ENCODE measurements at places on chromosomes 3 and 15.

- no peak for DNase-seq
These were observed 134.3 kb upstream of the LRRN1 start for GRCh38 chr3:3664935-3665334.

DNA sequence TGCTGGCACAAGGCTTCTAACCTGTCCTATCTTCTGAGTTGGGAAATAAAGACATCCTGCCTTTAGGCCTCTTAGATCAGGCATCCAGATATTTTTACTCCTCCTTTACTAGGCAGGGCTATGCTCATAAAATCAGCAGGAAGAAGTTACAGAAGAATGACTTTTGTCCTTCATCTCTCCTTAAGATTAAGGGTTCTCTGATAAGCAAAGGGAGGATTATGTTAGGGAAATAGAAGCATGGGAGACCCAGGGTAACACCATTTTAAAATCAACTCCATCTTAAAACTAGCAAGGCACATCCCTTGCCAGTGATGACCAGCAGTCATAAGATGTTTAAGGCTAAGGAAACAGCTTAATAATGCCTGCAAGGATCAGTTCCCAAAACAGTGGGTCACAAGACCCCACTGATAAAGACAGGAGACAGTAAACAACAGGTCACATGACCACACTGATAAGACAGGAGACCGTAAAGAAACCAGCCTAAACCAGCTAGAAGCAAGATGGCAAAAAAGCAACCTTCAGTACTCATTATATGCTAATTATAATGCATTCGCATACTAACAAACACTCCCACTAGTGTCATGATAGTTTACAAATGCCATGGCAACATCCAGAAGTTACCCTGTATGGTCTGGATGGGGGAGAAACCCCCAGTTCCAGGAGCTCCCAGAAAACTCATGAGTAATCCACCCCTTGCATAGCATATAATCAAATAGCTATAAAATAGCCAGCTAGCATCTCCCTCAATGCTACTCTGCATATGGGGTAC lies 14.5 kb upstream of the EHHADH start:
- no peak for DNase-seq

DNA sequence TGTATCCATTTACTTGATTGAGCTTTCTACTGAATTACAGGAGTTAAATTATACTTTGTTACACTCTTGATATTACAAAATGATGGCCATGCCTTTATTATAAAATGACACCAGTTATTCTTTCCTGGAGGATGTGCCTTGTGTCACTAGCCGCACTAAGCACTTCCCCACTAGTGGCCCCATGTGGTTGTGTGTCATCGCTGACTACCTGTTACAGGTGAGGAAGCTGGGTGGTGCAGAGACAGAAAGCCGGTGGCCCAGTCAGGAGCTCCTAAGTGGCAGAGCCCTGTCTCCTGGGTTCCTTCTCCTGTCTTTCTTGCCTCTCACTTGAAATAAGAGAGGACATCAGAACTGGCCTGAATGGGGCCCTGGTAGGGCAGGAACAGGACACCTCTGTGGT lies 96.8 kb downstream of the IGF1R start:
- no peak for DNase-seq

DNA sequence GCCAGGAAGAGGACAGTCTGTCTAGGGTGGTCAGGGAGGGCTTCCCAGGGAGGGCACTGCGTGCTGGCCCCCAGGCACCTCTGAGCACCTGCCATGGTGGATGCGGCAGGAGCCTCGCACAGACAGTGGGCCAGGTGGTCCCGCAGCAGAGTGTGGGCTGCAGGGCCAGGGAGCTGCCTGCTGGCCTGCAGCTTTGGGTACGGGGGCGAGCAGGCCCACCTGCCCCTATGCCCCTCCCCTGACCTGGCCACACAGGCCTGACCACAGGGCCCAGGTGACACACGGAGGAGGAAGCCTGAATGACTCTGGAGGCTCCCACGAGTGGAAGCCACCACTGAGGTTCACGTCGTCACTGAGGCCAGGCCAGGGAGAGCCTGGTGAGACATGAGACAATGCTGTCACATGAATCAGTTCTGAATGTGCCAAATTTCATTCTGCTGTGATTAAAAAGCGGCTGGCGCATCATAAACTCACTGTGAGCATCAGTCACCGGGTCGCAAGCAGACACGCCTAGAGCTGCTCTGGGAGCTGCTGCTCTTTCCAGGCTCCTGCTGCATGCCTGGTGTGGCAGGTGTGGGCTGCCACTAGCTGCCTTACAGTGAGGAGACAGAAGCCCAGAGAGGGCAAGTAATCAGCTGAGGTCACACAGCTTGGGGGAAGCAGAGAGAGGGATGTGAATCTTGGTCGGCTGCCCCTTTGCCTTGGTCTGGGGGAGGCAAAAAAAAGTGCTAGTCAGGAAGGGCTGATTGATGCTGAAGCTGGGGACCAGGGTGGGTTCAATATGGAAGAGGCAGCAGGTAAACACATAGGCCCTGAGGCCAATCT lies 39.5 kb upstream of the IQSEC1 start:
- DNase-seq = no peak

- no peak for DNase-seq
These were observed 329.9 kb upstream of the ROBO1 start for GRCh38 chr3:80097674-80098073.

GRCh38 chr15:56530157-56530556 lies 65.2 kb upstream of the MNS1 start:
- no peak for DNase-seq

GRCh38 chr15:41862515-41863116 lies 24.0 kb downstream of the PLA2G4B start:
- no peak for DNase-seq

DNA sequence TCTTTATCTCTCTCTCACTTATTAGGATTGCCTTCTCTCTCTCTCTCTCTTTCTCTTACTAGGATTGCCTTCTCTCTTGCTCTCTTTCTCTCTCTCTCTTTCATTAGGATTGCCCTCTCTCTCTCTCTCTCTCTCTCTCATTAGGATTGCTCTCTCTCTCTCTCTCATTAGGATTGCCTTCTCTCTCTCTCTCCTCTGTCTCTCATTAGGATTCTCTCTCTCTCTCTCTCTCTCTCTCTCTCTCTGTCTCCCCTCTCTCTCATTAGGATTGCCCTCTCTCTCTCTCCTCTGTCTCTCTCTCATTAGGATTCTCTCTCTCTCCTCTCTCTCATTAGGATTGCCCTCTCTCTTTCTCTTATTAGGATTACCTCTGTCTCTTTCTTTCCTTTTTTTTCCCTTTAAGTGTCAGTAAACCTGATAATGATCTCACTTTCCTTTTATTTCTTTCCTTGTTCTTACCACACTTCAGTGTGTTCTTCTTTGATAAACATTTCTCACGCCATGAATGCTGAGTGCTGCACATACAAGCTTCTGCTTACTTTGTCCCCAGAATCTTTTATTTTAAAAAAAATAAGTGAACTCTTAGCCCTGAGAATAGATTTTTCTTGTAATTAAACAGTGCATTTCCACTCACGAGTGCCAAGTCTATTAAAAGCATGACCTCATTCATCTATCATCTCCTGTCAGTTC lies 243.4 kb upstream of the TBC1D5 start:
- DNase-seq = no peak

Measured in right kidney (tissue), 9 donors.